Activated CD8-positive, alpha-beta memory T cell treated with anti-CD3 and anti-CD28 coated beads for 1 hour (primary cell): ENCODE measurements at places on chromosomes 12 and 14.

GRCh38 chr14:50978529-50978871 lies 34.2 kb upstream of the PYGL start:
- DNase-seq, result no peak

DNA sequence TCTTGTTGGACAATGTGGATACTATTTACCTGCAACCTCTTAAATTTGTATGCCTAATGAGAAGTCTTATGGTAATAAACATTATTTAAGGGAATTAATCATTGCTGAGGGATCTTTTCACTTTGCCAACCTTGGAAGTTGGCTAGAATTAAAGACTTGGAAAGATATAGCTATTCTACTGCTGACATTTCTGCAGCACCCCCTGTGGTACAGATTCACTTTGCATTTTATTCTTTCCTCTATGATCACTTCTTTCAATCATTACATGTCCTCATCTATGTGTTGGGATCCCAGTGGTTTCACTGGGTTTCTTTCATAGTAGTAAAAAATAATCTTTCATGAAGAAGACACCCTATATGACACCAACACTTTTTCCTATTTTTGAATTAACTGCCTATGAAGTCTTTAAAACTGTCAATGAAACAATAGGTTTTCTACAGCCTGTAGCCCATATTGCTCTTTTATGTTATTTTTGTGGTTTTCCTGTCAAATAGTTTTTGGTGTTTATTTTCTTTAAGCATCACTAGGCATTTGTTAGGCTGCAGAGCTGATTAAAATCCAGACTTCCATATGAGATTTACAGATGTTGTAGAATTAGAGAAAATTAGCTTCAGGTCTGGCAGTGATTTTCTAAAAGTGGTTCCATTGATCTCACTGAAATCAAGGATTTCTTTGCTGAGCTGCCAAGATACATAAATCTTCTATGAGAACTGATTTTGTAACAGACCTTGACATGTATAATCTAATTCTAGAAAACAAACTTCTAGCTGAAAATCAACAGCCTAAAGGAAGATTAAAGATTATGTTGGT lies 256.1 kb downstream of the NAV3 start:
- no peak for DNase-seq

GRCh38 chr12:69685810-69686209 lies 13.3 kb downstream of the BEST3 start:
- DNase-seq, result no peak

DNA sequence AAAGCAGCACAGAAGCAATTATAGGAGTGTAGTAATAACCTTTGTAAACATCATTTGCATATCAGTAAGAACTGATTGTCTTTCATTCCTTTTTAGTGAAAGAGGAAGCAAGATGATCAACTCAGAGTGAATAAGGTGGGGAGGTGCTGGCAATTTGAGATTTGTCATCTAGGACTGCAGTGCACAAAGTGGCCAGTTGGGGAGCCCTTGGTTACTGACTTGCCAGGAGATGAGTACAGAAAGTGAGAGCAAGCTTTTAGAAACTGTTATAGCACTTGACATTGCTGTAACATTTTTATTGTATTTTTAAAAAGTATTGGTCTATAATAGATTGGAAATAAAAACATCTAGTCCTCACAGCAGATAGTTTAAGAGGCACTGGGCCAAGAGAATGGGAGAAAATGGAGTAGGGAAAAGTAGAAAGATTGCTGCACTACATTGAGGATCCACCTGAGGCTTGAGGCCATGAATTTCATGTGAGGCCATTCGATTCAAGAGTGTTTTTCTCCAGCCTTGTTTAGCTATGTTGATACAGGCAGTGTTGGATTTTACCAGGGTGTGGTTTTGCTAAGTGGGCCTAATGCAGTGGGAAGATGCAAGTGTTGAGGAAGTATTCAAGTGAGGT lies 98.2 kb downstream of the SNAPC1 start:
- peak; percentile 5 for DNase-seq

DNA sequence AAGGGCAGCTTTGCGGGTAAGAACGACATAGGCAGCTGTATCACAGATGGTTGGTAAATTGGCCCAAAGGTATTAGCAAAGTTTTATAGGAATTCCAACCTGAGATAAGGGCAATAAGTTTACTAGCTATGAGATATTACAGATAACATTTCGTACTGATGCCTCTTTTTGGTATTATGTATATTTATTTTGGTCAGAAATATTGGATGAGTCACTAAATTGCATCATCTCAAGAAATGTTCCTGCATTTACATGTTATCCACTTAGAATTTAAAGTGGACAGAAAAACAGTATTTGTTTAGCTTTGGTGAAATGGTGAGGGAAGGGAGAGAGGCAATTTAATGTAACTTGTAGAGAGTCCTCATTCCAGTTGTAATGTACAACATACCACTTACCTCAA lies 65.1 kb upstream of the PZP start:
- no peak for DNase-seq

GRCh38 chr12:97877404-97877803 lies 414.8 kb downstream of the RMST start:
- no peak for DNase-seq

DNA sequence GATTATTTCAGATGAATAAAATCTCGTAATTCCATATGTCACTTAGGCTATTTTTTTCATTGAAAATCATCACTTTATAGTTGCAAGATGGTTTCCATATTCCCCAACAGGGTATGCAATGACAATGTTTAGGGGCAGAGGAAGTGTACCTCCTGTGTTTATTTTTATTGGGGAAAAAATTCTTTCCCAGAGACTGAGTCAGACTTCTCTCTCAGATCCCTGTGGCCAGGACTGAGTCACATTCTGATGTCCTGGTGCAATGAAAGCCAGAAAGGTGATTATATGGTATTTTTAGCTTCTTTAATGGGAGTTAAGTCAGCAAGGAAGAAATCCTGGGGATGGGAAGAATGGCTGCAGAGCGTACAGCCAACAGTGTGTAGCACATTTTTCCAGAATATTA lies 196.9 kb upstream of the ALG10 start:
- DNase-seq, result no peak

DNA sequence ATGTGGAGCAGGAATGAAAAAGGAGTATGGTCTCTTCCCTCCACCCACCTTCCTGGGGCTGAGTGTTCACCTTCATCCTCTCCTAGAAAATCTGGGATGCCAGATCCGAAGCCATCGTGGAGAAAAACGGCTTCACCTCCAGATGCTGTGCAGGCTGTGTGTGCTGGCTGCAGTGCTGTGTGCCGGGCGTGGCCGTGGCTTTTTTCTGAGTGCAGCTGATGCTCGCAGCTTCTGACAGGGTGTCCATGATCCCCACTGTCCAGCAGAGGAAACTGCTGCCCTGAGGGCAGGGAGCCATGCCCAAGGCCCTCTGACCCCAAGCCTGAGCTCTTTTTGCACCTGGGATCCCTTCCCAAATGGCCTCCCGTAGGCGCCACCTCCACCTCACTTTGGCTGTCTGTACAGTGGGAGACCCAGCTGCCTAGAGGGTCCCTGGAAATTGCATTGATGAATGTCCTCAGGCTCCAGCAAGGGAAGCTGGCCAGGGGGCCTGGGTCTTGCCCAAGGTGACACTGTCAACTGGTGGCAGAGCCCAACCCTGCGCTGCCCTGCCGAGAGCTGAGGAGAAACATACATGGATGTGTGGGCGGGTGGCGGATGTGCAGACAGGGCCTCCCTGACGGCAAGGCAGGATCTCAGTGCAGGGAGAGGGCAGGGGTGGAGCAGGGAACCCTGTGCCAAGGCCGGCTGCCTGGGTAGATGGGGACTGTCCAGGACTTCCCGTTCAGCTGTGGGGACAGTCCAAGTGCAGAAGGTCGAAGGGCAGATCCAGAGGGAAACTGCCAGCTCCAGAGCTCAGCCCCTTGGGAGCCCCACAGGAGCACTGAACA lies 53.3 kb downstream of the BEGAIN start:
- DNase-seq, result no peak

DNA sequence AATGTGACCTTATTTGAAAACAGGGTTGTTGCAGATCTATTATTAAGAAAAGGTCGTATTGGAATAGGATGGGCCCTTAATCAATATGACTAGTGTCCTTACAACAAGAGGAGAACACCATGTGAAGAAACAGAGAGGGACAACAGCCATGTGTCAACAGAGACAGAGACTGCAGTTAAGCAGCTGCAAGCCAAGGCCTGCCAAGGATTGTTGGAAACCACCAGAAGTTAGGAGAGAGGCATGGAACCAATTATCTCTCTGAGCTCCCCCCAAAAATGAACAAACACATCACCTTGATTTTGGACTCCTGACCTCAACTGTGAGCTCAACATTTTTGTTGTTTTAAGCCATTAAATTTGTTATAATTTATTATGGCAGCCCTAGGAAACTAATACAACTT lies 214.6 kb upstream of the PRKD1 start:
- no peak for DNase-seq

GRCh38 chr14:55710506-55711041 lies 130.6 kb downstream of the KTN1 start:
- no peak for DNase-seq

DNA sequence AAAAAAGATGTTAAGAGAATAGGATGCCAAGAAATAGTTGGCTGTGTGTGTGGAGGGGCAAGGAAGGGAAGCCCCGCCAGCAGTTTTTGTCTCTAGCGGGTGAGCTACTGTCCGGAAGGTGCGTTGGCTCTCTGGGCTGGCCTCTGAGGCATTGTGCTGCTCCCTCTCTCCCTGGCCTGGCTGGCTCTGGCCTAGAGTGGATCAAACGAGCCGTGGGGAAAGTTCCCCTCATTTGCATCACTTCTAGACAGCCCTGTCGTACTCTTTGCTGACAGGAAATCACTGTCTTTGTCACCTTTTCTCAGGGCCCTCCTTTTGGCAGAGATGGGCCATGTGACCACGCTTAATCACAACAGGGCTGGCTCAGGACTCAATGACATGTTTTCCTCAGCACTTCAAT lies 236.1 kb upstream of the NPAS3 start:
- DNase-seq, result no peak

DNA sequence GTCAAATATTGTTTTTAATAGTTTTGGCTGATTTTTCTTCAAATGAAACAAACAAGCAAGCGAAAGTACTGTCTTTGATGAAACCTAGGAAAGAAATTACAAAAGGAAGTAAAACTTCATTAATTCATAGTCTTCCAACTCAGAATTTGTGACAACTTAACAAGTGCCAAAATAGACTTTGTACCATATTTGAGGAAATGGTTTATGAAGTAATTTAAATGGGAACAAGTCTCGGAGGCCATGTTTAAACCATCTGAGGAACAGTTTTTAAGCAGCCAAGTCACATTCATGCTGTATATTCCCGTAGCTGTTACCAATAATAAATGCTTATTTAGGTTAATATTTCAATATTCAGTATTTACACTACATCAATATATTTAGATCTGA lies 745 bp upstream of the ARHGDIB start:
- DNase-seq, result no peak

DNA sequence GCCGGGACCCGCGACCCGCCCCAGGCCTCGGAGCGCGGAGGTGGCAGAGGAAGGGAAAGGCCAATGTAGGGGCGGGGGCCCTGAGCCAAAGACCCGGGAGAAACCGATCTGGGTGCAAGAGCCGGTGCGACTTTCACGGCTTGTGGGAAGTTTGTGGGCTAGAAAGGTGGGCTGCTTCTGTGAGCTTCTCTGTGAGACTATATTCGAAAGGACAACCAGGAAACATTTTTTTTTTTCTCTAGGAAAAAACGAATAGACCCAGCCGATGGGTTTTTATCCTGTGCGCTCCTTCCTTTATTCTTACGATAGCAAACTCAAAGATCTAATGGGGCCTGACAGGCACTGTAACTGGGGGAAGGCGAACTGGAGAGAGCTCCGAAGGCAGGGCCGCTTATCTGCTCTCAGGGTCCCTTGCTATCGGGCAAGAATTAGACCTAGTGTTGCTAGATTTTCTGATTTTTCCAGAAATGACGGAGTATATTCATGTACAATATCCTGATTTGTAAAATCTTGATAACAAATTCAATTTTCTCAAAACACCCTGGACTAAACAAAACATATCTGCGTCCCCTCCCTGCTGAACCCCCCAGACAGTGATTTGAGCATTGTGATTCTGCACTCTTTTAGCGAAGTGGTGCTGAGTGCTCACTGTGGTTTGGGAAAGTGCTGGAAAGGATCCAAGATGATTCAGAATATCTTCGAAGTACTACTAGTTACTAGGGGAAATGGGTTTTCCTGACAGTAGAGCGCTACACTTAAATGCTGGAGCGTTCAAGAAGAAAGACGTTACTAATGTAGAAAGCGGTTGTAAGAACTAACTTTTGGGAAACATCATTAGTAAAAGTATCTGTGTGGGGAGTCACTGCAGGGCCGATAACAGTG lies 563 bp upstream of the STXBP6 start:
- no peak for DNase-seq

- DNase-seq, result no peak
Measured at GRCh38 chr12:80321653-80322052, 122.4 kb upstream of the PTPRQ start.

DNA sequence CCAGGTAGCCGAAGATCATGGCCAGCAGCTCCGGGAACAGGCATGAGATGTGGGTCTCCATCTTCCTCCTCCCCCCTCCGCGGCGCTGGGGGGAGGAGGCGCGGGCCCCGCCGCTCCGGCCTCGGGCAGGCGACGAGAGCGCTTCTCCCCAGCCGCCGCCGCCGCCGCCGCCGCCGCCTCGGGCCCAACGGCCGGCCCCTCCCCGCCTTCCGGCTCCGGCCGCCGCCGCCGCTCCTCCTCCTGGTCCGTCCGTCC lies 448 bp downstream of the FBXL14 start:
- no peak for DNase-seq

DNA sequence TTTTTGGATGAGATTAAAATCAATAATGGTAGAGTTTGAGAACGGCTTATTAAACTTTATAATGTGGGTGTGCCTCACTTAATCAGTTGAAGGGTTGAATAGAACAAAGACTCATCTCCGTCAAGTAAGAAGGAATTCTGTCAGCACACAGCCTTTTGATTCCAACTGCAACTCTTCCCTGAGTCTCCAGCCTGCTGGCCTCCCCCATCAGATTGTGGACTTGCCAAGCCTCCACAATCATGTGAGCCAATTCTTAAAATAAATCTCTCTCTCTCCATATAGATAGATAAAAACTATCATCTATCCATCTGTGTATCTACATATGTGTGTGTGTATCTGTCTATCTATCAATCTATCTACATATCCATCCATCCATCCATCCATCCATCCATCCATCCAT lies 127.4 kb upstream of the BTG1 start:
- DNase-seq, result no peak

- DNase-seq, result no peak
Measured at GRCh38 chr12:460261-461230, 807 bp downstream of the B4GALNT3 start.
